ENCODE measurements at places on chromosomes 6 and 20.

- DNase-seq, result peak; percentile 10
These were observed 17.3 kb upstream of the CCDC167 start for GRCh38 chr6:37516920-37517405.

DNA sequence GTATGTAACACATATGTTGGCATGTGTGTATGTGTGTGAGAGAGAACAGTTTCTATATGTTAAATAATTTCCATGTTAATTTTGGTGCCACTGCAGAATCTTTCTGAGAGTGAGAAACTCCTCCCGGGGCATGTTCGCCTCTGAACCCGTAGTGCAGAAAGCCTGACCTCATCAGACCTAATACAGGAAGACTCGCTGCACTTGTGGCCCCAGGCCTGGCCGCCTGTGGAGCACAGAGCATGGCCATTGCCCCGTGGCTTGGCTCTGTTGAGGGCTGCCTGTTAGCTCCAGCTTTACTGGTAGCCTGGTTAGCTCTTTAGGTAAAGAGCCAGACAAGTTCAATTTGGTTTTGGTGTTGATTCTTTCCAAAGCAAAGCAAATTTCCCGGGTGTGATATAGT is 25.5 kb downstream of the FARS2 start:
- no peak for DNase-seq

DNA sequence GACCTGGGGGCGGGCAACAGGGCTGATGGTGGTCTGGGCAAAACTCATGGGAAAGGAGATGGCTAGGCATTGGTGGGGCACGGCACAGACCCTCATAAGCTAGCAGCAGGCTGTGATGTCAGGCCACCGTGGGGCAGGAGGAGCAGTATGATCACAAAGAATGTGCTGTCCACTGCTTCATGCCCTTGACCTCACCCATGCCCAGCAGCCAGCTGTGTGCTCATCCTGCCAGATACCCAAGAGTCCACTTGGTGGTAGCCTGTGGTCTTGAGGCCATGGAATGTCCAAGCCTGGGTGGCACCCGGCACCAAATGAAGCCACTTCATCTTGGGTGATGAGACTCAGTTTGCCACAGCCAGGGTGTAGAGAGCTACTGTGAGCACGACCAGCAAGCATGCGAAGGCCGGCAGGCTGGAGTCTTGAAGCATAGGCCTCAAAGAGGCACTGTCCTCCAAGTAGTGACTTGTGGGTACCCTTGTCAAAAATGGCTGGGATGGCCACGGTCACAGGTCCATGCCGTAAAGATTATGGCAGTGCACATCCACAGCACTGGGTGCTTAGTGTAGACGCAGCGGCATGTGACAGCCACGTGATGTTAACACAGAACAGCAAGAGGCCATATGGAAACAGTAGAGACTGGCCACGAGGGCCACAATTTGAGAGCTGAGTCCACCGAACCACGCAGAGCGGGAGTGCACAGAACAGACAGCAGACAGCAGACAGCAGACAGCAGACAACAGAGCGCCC is 19.0 kb downstream of the PLAGL2 start:
- no peak for DNase-seq

DNA sequence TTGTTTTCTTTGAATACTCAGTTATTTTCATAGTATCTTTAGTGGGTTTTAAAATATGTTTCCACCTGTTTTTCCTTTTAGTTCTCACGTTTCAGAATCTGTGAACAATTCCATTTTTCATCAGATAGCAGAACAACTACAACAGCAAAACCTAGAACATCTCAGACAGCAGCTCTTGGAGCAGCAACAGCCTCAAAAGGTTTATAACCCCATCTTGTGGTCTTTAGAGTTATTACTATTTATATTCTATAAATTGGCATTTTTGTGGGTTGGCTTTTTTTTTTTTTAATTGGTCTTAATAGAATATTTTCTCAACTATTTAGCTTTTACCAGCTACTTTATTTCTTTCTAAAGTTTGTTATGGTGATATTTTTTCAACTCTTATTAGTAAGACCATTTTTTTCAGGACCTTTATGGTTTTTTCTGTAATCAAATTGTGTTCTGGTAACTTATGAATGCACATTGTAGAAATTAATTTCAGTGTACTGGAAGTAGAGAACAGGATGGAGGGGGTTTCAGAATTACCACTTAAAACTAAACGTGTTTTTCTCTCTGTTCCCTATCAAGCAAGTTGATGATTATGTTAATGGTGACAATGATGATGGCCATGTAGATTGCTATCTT is 72.2 kb downstream of the SCAF8 start:
- peak; percentile 14 for DNase-seq

- peak; percentile 31 for DNase-seq
These were observed 182.5 kb upstream of the JARID2 start for GRCh38 chr6:15063253-15063853.
